ENCODE measurements at places on chromosomes 1 and 21.
A peak's percentile ranks its signal among the peaks of the same experiment; 100 is the strongest.

GRCh38 chr1:201186192-201186591, 4.4 kb upstream of the IGFN1 start:
- DNase-seq = no peak

DNA sequence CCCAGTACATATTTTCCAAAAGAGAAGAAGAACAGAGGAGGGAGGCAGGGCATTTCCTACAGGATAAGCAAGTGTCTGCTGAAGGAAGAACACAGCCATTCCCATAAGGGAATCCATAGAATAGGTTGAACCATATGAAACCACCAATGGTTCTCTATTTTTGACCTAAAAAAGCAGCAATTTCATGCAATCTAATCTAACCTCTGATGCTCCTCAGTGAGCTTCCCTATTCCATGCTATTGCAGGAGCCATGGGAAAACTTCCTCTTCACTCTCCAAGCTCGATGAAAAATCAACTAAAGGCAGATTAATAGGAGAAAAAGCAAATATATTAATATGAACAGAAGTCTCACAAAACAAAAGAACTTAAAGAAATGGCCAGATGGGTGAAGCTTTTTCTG, 50.5 kb downstream of the SIPA1L2 start:
- no peak for DNase-seq

- peak; percentile 6 for DNase-seq
These were observed 1.7 kb downstream of the PCNX2 start for GRCh38 chr1:233293556-233294446.

- DNase-seq = no peak
These were observed 14.7 kb upstream of the CEP350 start for GRCh38 chr1:179939941-179940340.

- peak; percentile 39 for DNase-seq
These were observed 247.9 kb upstream of the DUSP10 start for GRCh38 chr1:221989741-221990140.

DNA sequence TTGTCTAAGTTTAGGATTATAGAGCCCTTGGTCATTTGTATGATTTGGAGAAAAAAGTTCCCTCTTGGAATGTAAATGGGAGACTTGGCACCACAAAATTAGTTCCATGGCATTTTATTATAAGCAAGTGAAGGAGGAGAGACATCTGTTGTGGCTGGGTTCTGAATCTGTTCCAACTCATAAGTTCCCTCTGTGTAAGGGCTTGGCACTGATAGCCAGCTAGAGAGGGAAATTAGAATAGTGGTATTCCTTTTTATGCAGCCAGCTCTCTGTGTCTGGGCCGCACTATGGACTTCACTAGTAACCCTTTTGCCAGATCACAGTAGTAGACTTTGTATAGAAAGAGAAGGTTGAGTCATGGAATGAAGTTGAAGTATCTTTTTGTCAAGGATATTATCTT, 31.1 kb downstream of the GNAI3 start:
- no peak for DNase-seq

DNA sequence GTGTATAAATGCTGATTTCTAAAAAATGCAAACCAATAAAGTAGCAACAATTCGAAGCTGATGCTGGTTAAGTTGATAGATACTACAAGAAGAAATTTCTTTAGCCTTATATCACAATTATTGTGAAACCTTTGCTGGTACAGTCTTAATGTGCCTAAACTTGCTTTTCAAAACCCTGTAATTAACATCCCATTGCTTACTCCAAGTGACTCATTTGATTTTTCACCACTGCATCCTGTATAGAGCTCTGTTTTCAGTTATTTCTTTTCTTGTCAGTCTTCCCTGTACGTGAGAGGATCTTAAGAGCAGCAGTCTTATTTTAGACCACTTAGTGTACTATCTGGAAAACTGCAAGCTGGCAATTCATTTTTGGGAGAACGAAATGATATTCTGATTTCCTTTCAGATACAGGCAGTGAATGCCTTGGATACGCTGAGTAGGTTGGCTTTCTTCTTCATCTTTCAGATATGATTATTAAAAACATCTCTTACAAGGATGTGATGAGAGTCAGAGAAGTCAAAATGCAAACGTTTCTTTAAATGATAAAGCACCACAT, 210.3 kb downstream of the KCTD3 start:
- DNase-seq = peak; percentile 80

- DNase-seq = no peak
These were observed 142.5 kb downstream of the TNR start for GRCh38 chr1:175600721-175601440.

- DNase-seq = no peak
These were observed 20.6 kb upstream of the TMEM35B start for GRCh38 chr1:35005711-35006110.

DNA sequence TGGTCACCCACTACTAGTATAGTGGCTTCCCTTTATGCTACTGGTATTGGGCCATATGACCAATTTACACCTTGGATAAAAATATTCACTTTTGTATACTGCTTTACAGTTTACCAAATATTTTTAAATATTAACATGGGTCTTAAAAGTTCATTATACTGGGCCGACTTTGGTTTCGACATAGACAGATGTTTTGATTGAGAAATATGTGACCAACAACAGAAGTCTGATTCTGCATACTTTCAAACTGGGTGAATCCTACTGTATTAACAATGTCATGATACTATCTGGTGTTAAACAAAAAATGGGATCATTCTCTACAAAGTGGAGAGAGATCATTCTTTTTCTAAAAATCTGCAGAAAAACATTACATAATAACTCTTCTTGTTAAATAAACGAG, 134.8 kb downstream of the AKT3 start:
- DNase-seq = no peak

- no peak for DNase-seq
These were observed 2.5 kb upstream of the COG2 start for GRCh38 chr1:230639714-230640209.

- DNase-seq = no peak
These were observed 3.5 kb downstream of the RO60 start for GRCh38 chr1:193062698-193063463.

GRCh38 chr1:86155807-86156565, 586 bp downstream of the COL24A1 start:
- peak; percentile 53 for DNase-seq
